Smooth muscle cell of the pulmonary artery (primary cell): ENCODE measurements at places on chromosomes 6 and 20. TPM values are rescaled to one million over a fixed set of nuclear protein-coding genes. Genes with fewer than 3 reads are reported as not detected.

MEP1A gene
- total RNA-seq: not detected in 2 replicates

LY6G6F gene
- total RNA-seq: not detected in 2 replicates

GHRH gene
- total RNA-seq: not detected in 2 replicates

C2 gene
- 1.7 and 4.7 TPM in 2 replicates for total RNA-seq

PACRG gene
- 0.20 TPM in 1 of 2 replicates, not detected in the other for total RNA-seq

FLRT3 gene
- total RNA-seq: 0.52 and 0.76 TPM in 2 replicates

TUBB2B gene
- total RNA-seq: 3.9 and 5.1 TPM in 2 replicates

NUP153 gene
- 23.7 and 24.7 TPM in 2 replicates for total RNA-seq

BHLHE23 gene
- total RNA-seq: not detected in 2 replicates

TPD52L2 gene
- total RNA-seq: 130 and 135 TPM in 2 replicates

BPIFA2 gene
- not detected in 2 replicates for total RNA-seq
